Hypothalamus (tissue), 51 donors: ENCODE measurements at places on chromosomes 12 and 14.

GRCh38 chr12:15495746-15496145, 173.4 kb downstream of the PTPRO start:
- DNase-seq, result no peak

GRCh38 chr14:85016496-85016895, 513.4 kb upstream of the FLRT2 start:
- DNase-seq, result no peak

- no peak for DNase-seq
These were observed 51.4 kb upstream of the GPR132 start for GRCh38 chr14:105116451-105117256.

GRCh38 chr14:93185349-93185720, 218 bp downstream of the LYSET start:
- no peak for DNase-seq

GRCh38 chr12:132210223-132211055, 66.2 kb downstream of the NOC4L start:
- no peak for DNase-seq
